ENCODE measurements at places on chromosomes 1 and 21.

- no peak for DNase-seq
Measured at GRCh38 chr21:41241341-41241740, 73.4 kb downstream of the BACE2 start.

GRCh38 chr1:178684542-178685000 lies 40.5 kb upstream of the RALGPS2 start:
- peak; percentile 96 for DNase-seq

DNA sequence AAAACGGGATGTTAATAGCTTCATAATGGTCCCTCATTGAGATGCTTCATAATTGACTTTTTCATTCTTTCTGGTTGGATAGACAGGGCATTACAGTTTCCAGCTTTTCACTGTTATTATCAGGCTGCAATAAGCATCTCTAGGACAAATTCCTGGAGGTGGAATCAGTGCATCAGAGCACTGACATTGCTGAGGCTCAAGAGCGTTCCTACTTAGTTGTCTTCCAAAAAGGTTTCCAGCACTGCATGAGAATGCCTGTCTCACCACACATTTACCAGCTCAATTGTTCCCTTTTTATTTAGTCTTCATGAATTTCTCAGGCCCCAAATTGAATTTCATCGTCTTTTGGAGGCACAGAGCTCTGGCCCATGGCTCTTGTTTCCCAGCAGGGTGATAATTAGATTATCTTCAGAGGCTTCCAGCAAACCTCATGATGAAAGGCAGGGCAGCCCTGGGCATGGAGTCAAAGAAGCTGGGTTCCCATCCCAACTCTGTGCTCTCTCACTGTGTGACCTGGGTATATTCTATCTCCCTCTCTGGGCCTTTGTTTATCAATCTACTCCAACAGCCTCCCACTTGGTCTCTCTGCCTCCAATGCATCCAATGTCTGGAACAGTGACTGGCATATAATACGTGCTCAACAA lies 451.4 kb downstream of the PTPRU start:
- DNase-seq, result peak; percentile 17

DNA sequence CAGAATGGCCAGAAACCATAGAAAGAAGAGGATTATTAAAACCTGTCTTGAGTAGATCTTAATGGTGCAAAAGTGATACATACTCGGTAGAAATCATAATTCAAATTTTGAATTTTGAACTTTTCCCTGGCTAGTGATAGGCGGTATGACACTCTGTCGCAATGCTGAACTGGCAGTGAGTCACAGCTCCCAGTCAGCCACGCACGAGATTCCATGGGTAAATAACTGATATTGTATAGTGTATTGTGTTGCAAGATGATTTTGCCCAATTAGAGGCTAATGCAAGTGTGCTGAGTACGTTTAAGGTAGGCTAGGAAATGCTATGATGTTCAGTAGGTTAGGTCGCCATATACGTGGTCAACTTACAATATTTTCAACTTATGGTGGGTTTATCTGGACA lies 207.0 kb downstream of the SIPA1L2 start:
- DNase-seq, result no peak

All from fibroblast of skin of back (primary cell).